ENCODE measurements at places on chromosomes 7 and 10. TPM values are rescaled to one million over a fixed set of nuclear protein-coding genes. Genes with fewer than 3 reads are reported as not detected.

Gene TRIM74
- 0.58 TPM for total RNA-seq

DNA sequence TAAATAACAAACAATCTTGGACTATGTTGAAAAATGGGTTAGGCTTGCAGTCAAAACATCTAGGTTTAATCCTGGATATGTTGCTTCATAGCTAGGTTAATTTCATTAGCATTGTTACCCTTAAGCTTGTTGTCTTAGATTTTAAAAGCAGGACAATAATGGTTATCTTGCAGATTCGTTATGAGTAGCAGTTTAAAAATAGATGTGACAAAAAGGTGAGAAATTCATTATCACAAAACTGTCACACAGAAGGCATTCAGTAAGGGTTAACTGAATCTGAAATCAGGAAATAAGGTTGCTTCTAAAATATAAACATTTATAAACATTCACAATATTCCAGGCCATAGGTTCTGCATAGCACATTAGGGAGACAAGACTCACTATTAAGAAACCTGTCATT, 429.2 kb upstream of the ETV1 start:
- H3K27ac ChIP-seq: no peak overlapping the region
- no peak overlapping the region for H3K4me3 ChIP-seq
- no peak for DNase-seq

DNA sequence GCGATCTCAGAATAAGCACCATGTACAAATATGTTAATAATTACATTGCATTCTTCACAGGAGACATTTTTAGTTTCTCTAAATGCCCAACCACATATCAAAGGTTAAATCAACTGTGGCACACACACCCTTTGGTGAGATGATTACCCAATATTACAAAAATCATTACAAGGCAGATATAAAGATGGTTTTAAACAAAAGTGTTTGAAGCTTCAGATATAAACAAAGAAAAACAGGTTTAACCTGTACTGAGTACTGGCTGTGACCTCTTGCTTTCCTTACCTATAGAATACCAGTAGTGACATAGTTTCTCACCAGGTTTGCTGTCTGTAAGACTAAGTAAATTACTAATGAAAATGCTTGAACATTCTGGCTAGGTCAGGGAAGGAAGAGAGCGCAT, 360.0 kb upstream of the IGFBP3 start:
- no peaks in the 10 kb centered on the region for H3K4me1 ChIP-seq
- no peaks in the 10 kb centered on the region for H3K27me3 ChIP-seq
- no peak overlapping the region for H3K4me3 ChIP-seq
- no peak overlapping the region for H3K27ac ChIP-seq
- no peaks in the 10 kb centered on the region for H3K36me3 ChIP-seq
- no peak for DNase-seq

Gene HOGA1
- total RNA-seq: 0.91 TPM

Gene GNA12
- 56.0 TPM for total RNA-seq

Gene SPDYE2
- total RNA-seq: not detected

DNA sequence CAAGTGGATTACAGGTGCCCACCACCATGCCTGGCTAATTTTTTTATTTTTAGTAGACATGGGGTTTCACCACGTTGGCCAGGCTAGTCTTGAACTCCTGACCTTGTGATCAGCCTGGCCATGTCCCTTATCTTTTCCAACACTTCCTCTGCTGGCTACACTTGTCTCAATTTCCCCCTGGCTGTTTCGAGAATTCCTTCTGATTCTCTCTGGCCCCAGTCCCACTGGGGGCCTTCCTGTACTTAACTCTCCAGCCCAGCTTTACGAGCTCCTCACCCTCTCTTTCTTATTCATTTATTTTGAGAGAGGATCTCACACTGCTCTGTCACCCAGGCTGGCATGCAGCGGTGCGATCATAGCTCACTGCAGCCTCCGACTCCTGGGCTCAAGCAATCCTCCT, 8.5 kb downstream of the EPHB4 start:
- DNase-seq: no peak
- no peaks in the 10 kb centered on the region for H3K27me3 ChIP-seq
- H3K27ac ChIP-seq: no peak overlapping the region
- H3K36me3 ChIP-seq: peaks cover 37% of the 10 kb centered on the region

GRCh38 chr7:112881-113280, 79.5 kb upstream of the FAM20C start:
- no peaks in the 10 kb centered on the region for H3K36me3 ChIP-seq
- H3K4me1 ChIP-seq: no peaks in the 10 kb centered on the region
- H3K4me3 ChIP-seq: no peak overlapping the region
- DNase-seq: no peak

- H3K27me3 ChIP-seq: no peaks in the 10 kb centered on the region
- peak; percentile 63 for DNase-seq
- H3K27ac ChIP-seq: no peak overlapping the region
- H3K4me3 ChIP-seq: no peak overlapping the region
- no peaks in the 10 kb centered on the region for H3K4me1 ChIP-seq
These were observed 375.8 kb downstream of the MDFIC start for GRCh38 chr7:115297656-115298055.

DNA sequence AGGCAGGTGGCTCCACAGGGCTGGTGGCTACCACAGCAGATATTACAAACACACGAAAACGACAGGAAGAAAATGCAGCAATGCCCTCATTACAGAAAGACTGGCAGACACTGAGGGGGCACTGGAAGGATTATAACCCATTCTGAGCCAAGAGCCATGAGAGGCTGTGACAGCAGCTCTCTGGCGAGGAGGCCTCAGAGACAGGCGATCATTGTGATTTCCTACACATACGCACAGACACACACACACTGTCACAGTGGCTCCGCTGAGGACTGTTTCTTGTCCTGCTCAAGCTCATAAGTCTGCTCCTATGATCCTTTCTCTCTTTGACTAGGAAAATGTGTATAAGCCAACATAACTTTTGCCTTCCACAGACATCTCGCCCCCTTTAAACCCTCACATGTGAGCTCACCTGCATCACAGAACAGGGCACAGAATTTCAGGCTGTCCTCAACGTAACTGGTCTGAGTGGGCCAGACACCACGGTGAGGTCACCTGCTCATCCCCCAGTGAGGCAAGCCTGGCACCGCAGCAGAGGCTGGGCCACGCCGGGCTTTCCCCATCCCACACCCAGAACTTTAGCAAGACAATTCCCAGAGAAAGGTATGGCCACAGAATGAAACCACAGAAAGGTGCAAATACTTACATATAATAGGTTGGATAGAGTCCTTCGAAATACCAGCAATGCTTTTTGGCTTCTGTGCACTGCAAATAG, 51.7 kb downstream of the VOPP1 start:
- no peak for DNase-seq
- no peaks in the 10 kb centered on the region for H3K27me3 ChIP-seq

GRCh38 chr10:22058201-22058600, 54.7 kb upstream of the DNAJC1 start:
- no peaks in the 10 kb centered on the region for H3K4me1 ChIP-seq
- H3K27me3 ChIP-seq: no peaks in the 10 kb centered on the region
- H3K36me3 ChIP-seq: no peaks in the 10 kb centered on the region

GRCh38 chr7:50560865-50561351, 4.3 kb downstream of the DDC start:
- no peaks in the 10 kb centered on the region for H3K4me1 ChIP-seq
- H3K4me3 ChIP-seq: no peak overlapping the region
- H3K27ac ChIP-seq: no peak overlapping the region

Gene NRP1
- 306 TPM for total RNA-seq

DNA sequence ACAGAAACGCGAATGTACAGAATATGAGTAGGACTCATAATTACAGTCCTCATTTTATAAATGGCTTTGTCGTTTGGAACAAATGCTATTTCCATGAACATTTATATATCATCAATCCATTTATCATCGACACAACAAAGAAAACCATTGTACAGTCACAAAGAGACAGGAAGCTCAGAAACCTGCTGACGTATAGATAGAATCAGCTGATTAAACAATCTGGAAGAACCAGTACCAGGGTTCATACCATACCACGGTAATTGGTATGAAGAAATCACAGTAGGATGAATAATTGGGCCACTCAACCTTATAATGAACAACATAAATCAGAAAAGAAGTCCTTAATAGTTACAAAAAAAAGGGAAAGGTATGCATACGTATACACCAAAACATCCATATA, 295.0 kb downstream of the PARD3 start:
- DNase-seq: peak; percentile 68
- no peaks in the 10 kb centered on the region for H3K36me3 ChIP-seq
- no peak overlapping the region for H3K4me3 ChIP-seq
- no peaks in the 10 kb centered on the region for H3K27me3 ChIP-seq

Gene ETV1
- 18.7 TPM for total RNA-seq

- peaks cover 5% of the 10 kb centered on the region for H3K4me1 ChIP-seq
- DNase-seq: no peak
- no peaks in the 10 kb centered on the region for H3K27me3 ChIP-seq
- H3K27ac ChIP-seq: no peak overlapping the region
- no peaks in the 10 kb centered on the region for H3K36me3 ChIP-seq
These were observed 7.3 kb downstream of the SMARCD3 start for GRCh38 chr7:151240942-151241754.

- H3K27ac ChIP-seq: no peak overlapping the region
- H3K36me3 ChIP-seq: no peaks in the 10 kb centered on the region
- H3K4me3 ChIP-seq: no peak overlapping the region
- no peaks in the 10 kb centered on the region for H3K4me1 ChIP-seq
- DNase-seq: no peak
These were observed 118.7 kb upstream of the GDF10 start for GRCh38 chr10:47181052-47181849.

- H3K4me1 ChIP-seq: no peaks in the 10 kb centered on the region
- H3K27ac ChIP-seq: no peak overlapping the region
- H3K27me3 ChIP-seq: no peaks in the 10 kb centered on the region
- no peaks in the 10 kb centered on the region for H3K36me3 ChIP-seq
These were observed 145.0 kb upstream of the CHST15 start for GRCh38 chr10:124238367-124238766.

Gene TSPAN12
- 19.0 TPM for total RNA-seq

Gene ZFAND4
- total RNA-seq: 7.2 TPM

Gene IL2RA
- not detected for total RNA-seq

GRCh38 chr7:122886357-122887081, at the start of gene CADPS2:
Gene CADPS2, minus strand, starts transcription at chr7:122886460. Its CDS starts 123 bp downstream, at chr7:122886337.
- H3K36me3 ChIP-seq: no peaks in the 10 kb centered on the region
- peak within 1 kb of the TSS; percentile 92 for H3K4me3 ChIP-seq
- H3K27ac ChIP-seq: peak within 1 kb of the TSS; percentile 66
- H3K4me1 ChIP-seq: peaks cover 26% of the 10 kb centered on the region
- H3K27me3 ChIP-seq: no peaks in the 10 kb centered on the region

GRCh38 chr10:131312478-131312836, 936 bp upstream of the TCERG1L start:
- peaks cover 3% of the 10 kb centered on the region for H3K27me3 ChIP-seq
- H3K4me1 ChIP-seq: no peaks in the 10 kb centered on the region
- DNase-seq: no peak
- no peaks in the 10 kb centered on the region for H3K36me3 ChIP-seq

DNA sequence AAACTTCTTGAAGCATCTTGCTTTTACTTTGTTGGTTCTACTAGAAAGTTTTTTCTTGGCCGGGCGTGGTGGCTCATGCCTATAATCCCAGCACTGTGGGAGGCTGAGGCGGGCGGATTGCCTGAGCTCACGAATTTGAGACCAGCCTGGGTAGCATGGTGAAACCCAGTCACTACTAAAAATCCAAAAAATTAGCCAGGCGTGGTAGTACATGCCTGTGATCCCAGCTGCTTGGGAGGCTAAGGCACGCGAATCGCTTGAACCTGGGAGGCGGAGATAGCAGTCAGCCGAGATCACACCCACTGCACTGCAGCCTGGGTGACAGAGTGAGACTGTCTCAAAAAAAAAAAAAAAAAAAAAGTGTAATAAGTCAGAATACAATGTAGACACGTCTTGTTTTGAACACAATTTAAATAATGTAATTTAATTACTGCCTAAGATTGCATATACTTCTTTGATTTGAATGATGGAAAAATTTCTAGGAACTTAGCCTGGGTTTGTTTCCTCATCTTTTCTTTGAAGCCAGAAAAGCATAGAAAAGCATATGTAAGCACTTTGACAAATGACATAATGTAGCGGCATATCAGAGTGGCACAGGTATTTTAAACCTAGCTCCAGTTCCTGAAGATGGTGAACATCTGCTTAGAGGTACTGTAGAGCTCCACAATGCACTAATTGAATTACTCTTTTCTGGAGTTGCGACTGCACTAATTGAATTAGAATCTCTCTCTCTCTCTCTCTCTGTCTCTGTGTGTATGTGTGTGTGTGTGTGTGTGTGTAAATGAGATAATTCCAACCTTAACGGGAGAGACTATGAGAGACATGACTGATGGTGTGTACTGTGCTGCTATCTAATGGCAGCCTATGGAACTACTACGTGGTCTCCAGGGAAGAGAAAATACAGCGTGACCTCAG, 87.8 kb downstream of the BTRC start:
- DNase-seq: peak; percentile 70
- no peak overlapping the region for H3K27ac ChIP-seq
- H3K27me3 ChIP-seq: no peaks in the 10 kb centered on the region
- no peaks in the 10 kb centered on the region for H3K4me1 ChIP-seq
- H3K36me3 ChIP-seq: no peaks in the 10 kb centered on the region

DNA sequence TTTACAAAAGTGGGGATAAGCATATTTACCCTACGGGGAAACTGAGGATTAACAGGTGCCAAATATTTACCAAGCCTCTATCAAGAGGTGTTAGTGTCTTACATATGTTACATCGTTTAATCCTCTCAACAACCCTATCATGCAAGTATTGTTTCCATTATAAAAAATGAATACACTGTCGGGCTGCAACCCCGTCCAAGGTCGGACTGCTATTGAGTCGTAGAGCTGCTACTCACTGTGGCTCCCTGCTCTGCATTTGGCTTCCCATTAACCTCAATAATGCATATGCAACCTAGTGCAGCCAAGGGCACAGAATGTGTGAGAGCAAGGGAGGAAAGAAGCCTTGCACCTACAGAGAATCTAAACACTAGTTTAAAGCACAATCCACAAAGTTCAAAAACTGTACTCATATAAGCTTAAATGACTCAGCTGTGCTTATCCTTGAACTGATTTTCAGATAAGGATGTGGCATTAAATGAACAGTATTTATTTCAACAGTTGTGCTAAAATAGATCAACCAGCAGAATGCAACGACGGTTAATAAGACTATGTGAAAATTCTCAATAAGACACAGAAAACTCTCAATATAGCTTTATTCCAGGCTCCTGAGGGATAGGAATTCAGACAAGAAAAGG, 49.9 kb downstream of the UBE2H start:
- H3K4me1 ChIP-seq: peaks cover 18% of the 10 kb centered on the region
- H3K27me3 ChIP-seq: no peaks in the 10 kb centered on the region
- no peak overlapping the region for H3K4me3 ChIP-seq
- no peaks in the 10 kb centered on the region for H3K36me3 ChIP-seq

- H3K36me3 ChIP-seq: no peaks in the 10 kb centered on the region
- DNase-seq: peak; percentile 62
- H3K4me1 ChIP-seq: no peaks in the 10 kb centered on the region
- no peak overlapping the region for H3K27ac ChIP-seq
- H3K27me3 ChIP-seq: peaks cover 10% of the 10 kb centered on the region
- no peak overlapping the region for H3K4me3 ChIP-seq
These were observed 4.8 kb upstream of the POLR1F start for GRCh38 chr7:19713676-19714075.

DNA sequence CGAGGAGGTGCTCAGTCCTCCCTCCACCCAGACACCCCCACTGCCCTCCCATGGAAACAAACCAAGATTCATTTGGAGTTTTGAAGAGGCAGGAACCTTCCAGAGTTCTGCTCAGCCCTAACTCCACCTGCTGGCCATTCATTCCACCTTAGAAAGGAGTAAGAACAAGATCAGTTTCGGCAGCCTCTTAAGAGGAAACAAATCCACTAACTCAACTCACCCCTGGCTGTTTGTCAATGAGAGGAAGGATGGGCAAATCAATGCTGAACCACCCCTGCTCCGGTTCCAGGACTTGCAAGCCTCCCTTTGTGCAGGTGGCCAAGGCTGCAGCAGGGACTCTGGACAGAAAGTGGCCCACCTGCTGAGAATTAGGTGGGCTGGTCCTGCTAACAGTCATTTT, 26.2 kb downstream of the CCDC3 start:
- H3K27me3 ChIP-seq: no peaks in the 10 kb centered on the region
- no peak overlapping the region for H3K4me3 ChIP-seq
- no peaks in the 10 kb centered on the region for H3K36me3 ChIP-seq
